Left renal pelvis (tissue), 4 donors: ENCODE measurements at places on chromosomes 1 and 21. TPM values are rescaled to one million over a fixed set of nuclear protein-coding genes. Genes with fewer than 3 reads are reported as not detected.
A peak's percentile ranks its signal among the peaks of the same experiment; 100 is the strongest.

DNA sequence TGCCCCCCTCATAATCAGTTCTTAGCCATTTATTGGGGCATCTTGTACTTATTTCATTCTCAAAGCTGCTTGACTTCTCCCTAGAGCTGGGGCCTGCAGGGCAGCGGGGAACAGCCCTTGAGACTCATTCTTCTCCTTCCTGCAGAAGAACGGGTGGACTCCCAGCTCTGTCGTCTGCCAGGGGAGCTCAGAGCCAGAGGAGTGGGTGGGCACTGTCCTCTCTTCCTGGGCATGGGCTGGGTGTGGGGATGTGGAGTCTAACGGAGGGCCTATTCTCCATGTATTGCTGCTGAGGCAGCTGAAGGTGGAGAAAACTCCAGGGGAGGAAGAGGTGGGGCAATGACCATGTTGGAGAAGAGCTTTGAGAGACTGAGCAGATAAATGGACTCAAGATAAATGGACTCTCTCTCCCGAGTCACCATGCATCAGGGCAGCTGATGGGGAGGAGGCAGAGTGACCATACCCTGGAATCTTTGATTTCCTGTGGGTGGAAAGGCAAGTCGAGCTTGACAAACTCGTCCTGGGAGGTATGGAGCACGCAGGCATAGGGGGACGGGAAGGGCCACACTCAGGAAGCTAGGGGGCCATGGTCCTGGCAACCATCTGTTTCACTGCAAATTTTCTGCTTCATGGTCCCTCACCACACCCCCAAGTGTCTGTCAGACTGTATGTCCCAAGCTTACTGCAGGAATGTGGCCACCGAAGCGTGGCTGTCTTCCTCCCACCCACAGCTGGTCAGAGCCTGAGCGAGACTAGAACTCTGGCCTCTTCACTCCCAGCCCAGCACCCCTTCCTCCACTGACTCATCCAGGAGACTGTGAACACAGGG is 56.9 kb upstream of the ATP2B4 start:
- DNase-seq: no peak

GRCh38 chr1:54543729-54544496 is 4.1 kb upstream of the ACOT11 start:
- DNase-seq: no peak

DNA sequence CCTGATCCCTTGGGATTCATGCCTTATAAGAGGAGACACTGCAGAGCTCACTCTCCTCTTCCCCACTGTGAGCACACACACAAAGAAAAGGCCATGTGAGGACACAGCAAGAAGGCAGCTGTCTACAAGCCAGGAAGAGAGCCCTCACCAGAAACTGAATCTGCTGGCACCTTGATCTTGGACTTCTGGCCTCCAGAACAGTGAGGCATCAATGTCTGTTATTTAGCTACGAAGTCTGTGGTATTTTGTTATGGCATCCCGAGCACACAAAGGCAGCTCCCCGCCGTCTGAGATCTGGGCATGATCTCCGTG is 47.1 kb upstream of the RPL11 start:
- DNase-seq: no peak

DNA sequence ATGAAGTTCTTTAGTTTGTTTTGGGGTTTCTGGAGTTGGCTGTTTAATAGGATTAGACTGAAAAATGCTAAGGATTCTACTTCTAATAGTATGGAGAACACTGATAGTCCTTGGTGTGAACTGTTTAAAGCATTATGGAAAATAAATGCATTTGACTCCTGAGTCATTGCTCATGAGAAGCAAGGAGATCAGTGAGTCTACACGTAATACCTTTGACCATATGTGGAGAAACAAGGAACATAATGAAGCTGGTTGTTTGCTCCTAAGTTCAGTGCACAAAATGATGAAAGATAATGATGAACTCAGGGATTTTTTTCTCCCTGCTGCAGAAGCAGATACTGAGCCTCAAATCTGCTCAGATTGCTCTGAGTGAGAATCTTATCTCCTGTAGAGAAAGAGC is 158.9 kb upstream of the COL11A1 start:
- no peak for DNase-seq

GRCh38 chr1:243748706-243749283 is 101.2 kb downstream of the AKT3 start:
- DNase-seq: peak; percentile 25

GRCh38 chr1:201422026-201422425 is 496 bp upstream of the TNNI1 start:
- DNase-seq: no peak

- DNase-seq: no peak
These were observed 249.2 kb downstream of the TOMM20 start for GRCh38 chr1:234879147-234880080.

DNA sequence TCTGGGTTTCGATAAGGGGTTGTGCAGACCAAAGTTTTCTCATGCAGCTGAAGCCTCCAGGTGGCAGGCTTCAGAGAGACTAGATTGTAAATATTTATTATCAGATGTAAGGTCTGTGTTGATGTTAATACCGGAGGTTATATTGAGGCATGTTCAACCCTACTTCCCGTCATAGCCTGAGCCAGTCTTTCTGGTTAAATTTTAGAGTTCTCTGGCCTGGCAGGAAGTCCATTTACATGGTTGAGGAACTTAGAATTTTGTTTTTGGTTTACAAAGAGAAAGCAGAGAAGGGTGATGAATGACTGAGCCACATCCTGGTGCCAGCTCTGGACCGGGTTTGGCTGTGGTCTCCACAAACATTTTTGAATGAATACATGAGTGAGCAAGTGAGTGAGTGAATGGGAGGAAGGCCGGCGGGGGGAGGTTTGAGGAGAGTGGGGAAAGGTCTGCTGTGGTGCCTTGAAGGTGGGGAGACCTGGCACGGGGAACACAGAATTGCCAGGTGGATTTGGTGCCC is 218.5 kb downstream of the DISC1 start:
- DNase-seq: no peak

- DNase-seq: no peak
These were observed 55.7 kb downstream of the ADGRL4 start for GRCh38 chr1:78950826-78951225.

- no peak for DNase-seq
These were observed 5.1 kb downstream of the NAV1 start for GRCh38 chr1:201543871-201544642.

DNA sequence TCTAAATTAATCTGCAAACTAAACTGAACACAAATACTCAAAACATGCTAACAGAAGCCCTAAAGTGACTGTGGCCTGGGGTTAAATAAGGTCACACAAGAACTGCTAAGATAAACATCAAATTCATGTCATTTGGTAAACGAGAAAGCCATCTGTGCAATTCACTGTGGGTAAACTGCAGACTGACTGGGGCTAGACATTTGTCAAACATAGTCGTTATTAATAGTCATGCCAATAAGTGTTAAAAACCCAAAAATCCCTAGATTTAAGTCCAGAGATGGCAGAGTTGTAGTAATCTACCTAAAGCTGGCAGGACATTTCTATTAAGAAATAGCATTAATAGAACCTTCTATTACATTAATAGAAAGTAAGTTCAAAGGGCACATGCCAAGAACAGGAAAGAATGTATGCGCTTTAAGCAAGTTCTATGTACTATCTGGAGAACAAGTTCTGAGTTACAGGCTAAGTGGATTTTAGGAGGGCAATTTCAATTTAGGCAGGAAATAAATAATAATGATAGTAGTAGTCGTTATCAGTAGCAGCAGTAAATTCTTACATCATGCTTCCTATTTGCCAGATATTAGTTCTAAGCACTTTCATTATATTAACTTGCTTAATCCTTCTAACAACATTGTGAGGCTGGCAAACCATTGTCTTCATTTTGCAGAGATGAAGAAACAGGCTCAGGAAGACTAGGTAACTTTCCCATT is 8.6 kb downstream of the EDEM3 start:
- DNase-seq: no peak

- no peak for DNase-seq
These were observed 49.9 kb upstream of the ZC3H12A start for GRCh38 chr1:37424523-37424922.

IL22RA1 gene
- polyA plus RNA-seq: 4.0 TPM

APOBEC4 gene
- polyA plus RNA-seq: not detected
